Activated CD4-positive, alpha-beta T cell treated with anti-CD3 and anti-CD28 coated beads for 24 hours (primary cell): ENCODE measurements at places on chromosomes 5 and 9.

DNA sequence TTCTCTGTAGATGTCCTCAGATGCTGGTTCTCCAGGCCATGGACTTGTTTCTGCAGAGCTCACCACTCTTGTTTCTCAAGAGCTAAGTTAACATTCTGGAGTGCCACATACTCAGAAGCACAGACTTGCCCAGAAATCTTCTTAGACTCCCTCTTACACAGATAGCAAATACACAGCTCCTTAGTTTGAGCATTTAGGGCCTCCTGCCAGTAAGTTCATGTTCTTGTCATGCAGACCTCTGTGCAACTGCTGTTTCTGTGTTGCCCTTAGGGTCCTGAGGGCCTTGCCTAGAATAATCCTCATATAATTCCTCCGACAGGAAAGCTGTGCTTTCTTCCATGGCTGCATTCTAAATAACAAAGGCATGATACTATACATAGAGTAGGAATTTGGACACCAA lies 1.3 kb upstream of the PTPDC1 start:
- no peak for DNase-seq

GRCh38 chr9:94480205-94480604 lies 74.7 kb upstream of the PCAT7 start:
- no peak for DNase-seq

DNA sequence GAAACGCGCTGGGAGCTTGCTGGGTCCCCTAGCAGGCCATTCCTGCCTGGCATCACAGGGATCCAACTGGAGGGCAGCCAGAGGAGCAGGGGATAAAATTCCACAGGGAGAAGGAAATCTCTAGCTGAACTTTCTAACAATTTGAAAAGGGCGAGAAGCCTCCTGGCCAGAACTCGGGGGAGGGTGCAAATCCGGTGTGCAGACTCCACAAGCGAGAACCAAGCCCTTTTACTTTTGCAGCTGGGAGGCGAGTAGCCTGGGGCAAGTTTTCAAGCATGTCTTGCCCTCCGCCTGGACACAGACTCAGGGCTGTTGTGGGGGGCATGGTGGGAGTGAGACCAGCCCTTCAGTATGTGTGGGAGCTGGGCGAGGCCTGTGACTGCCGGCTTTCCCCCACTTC lies 14.3 kb upstream of the POU5F2 start:
- no peak for DNase-seq

- DNase-seq, result no peak
Measured at GRCh38 chr9:22005021-22005701, 3.9 kb downstream of the CDKN2B start.

DNA sequence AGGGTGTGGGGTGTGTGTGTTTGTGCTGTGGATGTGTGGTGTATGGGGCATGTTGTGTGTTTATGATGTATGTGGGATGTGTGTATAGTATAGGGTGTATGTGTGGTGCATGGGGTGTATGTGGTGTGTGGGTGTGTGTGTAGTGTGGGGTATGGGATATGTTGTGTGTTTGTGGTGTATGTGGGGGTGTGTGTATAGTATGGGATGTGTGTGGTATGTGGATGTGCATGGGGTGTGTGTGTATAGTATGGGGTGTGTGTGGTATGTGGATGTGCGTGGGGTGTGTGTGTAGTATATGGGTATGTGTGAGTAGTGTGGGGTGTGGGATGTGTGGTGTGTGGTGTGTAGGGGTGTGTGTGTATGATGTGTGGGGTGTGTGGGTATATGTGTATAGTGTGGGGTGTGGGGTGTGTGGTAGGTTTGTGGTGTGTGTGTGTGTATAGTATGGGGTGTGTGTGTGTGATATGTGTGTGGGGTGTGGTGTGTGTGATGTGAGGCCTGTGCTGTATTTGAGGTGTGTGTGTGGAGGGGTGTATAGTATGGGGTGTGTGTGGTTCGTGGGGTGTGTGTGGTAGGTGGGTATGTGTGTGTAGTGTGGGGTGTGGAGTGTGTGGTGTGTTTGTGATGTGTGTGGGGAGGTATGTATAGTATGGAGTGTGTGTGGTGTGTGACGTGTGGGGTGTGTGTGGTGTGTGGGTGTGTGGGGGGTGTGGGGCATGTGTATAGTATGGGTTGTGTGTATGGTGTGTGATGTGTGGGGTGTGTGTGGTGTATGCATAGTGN lies 10.5 kb downstream of the ECSCR start:
- DNase-seq, result no peak

- DNase-seq, result no peak
Measured at GRCh38 chr9:100595391-100596199, 17.7 kb downstream of the CAVIN4 start.

GRCh38 chr5:31880449-31880848 lies 241.5 kb downstream of the PDZD2 start:
- no peak for DNase-seq

- no peak for DNase-seq
Measured at GRCh38 chr5:135745897-135746500, 88.5 kb upstream of the SLC25A48 start.

GRCh38 chr9:98801969-98802371 lies 5.5 kb upstream of the GALNT12 start:
- no peak for DNase-seq

GRCh38 chr5:57749396-57749795 lies 266.8 kb upstream of the ACTBL2 start:
- DNase-seq, result no peak

- DNase-seq, result no peak
Measured at GRCh38 chr5:180640861-180641565, 8.4 kb downstream of the FLT4 start.

DNA sequence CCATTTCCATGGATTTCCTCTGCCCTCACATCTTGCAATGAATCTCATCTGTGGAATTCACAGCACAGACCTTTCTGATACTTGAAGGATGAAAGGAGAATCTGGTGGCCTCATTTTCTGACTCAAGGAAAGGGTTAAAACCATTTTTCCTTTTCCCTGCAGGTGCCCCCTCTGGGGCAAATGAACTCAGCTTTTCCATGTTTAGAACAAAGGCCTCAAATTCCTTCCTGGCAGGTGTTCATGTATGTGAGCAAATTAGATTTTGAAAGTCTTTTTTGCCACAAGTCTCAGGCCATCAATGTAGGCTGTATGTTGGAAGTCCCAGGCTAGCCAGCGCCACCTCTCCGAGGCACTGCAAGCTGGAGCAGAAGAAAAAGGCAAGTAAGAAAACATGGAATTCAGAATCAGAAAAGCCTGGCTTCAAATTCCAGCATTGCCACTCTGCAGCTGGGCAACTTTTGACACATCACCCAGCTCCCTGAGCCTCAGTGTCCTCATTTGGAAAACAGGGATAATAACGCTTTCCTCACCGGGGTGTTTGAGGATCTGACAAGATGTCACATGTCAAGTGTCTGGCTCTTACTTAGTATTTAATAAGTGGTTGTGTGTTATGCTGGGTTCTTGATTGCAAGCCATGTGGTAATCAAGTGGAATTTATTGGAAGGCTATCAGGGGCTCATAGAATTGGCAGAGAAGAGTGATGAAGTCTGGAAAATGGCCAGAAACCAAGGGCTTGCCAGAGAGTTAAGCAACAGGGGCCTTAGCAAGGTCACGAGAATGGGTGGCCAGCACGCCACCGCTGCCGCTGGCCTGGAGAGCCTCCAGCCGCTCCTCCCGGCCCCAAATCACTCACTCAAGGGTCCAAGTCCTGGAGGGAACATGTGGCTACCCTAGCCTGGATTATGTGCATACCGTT lies 48.4 kb upstream of the SMIM23 start:
- DNase-seq, result no peak

DNA sequence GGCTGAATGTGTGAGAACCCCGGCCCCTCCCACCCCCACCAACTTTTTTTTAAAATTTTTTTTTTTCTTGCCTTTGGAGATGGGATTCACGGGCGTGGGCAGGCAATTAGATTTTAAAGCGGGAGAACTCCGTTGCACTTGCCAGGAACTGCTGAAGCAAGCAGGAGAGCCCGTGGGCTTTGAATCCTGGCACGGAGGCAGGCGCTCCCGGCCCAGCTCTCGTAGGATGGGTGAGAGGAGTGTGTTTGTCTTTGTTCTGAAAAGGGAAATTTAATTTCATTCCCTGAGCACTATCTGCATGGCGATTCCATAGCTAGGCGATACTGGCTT lies 54.3 kb upstream of the BOD1 start:
- no peak for DNase-seq

DNA sequence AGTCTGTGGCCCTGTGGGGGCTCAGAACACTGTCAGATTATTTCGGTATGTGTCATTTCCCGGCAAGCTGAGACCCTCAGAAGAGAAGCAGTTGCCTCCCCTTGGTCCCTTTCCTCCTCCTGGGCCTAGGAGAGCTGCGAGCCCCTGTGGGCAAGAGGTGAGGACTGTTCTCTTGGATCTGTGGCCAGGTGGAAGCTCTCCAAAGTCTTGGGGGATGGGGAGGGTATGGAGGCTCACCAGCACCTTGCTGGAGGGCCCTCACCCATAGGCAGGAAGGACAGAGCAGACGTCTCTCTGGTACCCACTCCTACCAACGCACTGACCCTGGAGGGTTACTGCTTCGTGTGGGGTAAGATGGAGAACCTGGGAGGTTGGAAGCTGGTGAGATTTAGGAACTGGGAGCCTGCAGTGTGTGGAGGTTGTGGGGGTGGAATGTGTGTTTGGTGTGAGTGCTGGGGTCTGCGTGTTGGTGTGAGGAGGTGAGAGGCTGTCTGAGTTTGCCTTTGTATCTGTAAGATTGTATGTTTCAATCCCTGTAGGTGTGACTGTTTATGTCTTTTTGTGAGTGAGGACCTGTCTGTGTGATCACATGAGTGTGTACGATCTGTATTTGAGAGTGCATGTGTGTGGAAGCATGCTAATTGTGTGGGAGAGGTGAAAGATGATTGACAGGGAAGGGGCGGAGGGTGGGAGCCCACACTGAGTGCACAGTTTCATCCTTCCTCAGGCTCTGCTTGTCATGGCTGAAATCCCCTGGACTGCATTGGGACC lies 52.4 kb upstream of the PSD2 start:
- no peak for DNase-seq

GRCh38 chr9:32899181-32899580 lies 102.2 kb downstream of the APTX start:
- no peak for DNase-seq

GRCh38 chr9:117622347-117622746 lies 81.9 kb upstream of the TLR4 start:
- DNase-seq, result no peak

- no peak for DNase-seq
Measured at GRCh38 chr5:96838201-96839070, 30.7 kb upstream of the ERAP1 start.

DNA sequence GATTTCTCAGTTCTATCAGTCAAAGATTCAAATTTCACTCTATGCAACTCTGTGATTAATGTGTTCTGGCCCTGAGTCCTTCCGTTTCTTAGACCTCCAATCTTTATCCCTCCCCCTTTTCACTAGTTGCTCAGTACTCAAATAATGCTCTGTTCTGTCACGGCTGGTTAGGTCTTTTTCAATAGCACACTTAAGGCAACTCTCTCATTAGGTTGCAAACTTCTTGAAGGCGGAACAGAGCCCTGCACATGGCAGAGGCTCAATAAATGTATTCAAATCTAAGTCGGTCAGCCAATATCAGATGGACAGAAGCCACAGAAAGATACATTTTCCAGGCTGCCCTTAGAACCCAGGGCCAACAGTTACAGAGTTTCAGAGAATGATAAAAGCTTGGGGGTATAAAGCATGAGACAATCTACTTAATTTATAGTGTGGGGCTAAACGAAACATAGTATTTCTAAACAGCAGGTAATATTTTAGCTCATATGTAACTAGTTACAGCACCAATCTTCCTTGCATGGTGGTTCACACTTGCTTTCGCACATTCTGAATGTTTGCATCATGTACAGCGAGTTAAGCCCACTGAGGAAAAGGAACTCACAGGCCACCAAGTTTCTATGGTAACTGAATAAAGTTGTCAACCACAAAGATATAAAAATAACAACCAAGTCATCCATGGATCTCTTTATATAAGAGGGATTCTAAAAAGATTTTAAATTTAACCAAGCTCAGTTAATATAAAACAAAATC lies 67.1 kb upstream of the GOLPH3 start:
- no peak for DNase-seq

- DNase-seq, result no peak
Measured at GRCh38 chr9:111016426-111017045, 21.7 kb downstream of the LPAR1 start.

DNA sequence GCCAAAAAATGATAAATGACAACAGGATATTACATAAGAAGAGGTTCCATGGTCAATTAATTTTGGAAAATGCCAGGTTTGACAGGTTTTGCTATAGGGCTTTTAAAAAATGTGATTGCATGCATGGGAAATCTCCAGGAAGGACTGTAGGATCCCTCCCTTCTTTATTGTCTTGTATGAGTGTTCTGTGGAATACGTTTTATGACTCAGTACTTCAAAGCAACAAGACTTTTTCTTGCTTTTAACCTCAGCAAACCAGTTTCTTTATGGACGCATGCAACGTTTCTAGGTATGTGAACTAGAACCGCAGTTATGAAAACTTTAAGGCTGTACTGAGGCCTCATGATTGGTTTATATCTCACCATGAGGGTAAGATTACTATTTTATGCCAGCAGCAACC lies 76.6 kb upstream of the NTRK2 start:
- DNase-seq, result no peak

DNA sequence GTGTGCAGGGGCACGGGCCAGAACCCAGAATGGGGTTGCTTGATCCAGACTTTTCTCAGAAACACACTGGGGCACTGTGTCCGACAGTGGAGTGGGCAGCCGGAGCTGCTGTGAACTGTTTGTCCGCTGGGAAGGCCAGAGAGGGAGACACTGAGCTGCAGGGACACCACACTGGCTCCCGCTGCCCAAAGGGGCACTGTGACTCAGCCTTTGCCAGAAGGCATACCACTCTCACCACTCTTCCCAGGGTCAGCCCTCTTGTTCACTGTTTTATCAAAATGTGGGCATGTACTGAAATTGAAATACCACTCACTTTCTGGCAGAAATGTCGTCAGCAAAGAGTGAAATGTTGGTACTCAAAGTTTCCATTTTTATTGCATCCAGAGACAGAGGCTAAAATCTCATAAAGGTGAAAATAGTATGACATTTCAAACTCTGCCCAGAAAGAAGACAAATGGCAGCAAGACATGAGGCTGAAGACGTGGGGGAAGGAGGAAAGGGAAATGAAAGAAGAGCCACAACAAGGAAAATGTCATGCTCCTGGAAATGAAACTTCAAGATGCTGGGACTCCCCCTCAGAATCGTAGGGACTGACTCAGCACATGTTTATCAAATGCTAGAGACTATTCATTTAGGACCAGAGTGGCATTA lies 4.5 kb upstream of the IL7R start:
- no peak for DNase-seq

GRCh38 chr5:165139262-165139661 lies 1633.8 kb downstream of the MAT2B start:
- no peak for DNase-seq

DNA sequence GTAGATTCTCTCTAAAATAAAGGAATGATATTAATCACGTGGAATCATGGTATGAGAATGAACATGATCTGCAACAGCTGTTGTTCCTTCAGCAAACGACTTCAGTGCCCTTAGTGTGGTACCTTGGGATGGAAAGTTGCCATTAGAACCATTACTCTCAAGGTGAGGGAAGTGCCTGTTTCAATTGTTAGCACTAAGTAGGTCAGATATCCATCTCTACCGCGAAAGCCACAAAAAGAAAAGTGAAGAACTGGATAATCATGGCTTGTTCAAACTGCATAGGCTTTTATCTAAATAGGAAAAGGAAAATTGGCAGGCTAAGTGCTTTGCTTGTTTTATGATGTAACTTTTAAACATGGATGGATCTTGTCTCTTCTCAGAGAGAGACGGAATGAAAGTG lies 380.7 kb downstream of the MRPS30 start:
- no peak for DNase-seq
